A172 (cell line): ENCODE measurements at places on chromosomes 6 and 20. TPM values are rescaled to one million over a fixed set of nuclear protein-coding genes. Genes with fewer than 3 reads are reported as not detected.

Gene KIFC1
- 53.2 and 55.6 TPM in 2 replicates for total RNA-seq

Gene NOTCH4
- 0.81 and 1.6 TPM in 2 replicates for total RNA-seq

Gene RHAG
- not detected in 2 replicates for total RNA-seq

Gene ZSCAN23
- total RNA-seq, result 1.0 and 3.2 TPM in 2 replicates

Gene C20orf144
- 0.05 TPM in 1 of 2 replicates, not detected in the other for total RNA-seq
